ENCODE measurements at places on chromosomes 12 and 14. TPM values are rescaled to one million over a fixed set of nuclear protein-coding genes. Genes with fewer than 3 reads are reported as not detected.

Gene KRT6C
- total RNA-seq: not detected

Gene SLC4A8
- total RNA-seq: 0.47 TPM

Gene MAP1LC3B2
- total RNA-seq: 2.9 TPM

Gene STYK1
- total RNA-seq: not detected

Gene TMCC3
- total RNA-seq: 0.23 TPM

Gene DPPA3
- total RNA-seq: not detected

Gene KRT71
- not detected for total RNA-seq

Gene AMIGO2
- 12.8 TPM for total RNA-seq

Gene GYS2
- total RNA-seq: 0.32 TPM

Gene MYL2
- not detected for total RNA-seq

Data from CD4-positive, alpha-beta memory T cell (primary cell).